CD8-positive, alpha-beta T cell (primary cell): ENCODE measurements at places on chromosomes 3 and 15.

GRCh38 chr3:170320461-170321121 is 36.9 kb upstream of the SKIL start:
- no peak for DNase-seq

DNA sequence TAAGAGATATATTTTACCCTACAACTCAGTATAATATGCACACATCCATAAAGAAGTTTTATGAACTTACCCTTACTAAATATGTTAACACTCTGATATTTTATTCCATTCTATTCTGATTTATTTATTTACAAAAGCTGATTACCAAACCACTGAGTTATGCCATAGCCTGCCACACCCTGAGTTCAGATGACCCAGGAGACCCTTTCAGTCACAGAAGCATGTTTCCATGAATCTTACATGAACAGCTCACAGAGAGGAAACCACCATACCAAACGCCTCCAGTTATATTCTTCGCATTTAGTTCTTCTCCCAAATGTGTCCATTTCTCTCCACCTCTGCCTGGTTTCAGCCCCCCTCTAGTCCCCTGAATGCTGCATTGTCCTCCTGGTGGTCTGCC is 103.5 kb downstream of the SEMA5B start:
- DNase-seq, result no peak

DNA sequence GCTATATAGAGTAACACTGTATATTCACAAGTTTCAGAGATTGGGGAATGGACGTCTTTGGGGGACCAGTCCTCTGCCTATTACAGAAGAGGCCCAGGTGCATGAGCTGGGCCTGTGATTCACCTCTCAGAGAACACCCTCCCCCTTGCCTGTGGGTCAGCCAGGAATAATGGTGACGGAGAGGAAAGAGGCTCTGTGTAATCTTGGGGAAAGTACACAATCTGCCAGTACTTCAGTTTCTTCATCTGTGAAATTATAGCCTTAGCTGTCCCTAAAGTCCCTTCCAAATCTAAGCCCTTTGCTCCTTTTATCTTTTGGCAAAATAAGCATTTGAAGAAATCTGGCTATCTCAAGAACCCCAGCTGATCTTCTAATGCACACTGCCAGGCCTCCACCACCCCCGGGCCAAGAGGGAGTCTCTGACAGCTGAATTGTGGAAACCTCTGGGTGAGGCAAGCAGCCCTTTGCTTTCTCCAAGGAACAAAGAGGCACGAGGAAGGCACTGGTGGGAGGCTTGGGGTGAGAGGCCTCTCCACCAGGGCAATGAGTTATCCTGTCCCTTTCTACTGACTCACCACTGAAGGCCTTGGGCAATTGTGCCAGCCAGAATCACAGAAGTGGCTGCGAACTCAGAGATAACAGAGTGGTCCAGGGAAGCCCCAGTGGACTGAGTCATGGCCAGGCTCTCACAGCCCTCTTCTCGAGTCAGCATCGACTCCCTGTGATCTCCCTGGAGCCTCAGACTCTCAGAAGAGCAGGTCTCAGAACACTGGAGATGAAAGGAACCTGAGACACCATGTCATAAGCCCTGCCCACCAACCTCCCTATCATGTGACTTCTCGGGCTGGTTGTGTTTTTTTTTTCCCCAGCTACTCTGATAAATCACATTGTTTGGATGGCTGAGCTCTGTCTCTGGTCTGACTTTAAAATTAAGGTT is 31.8 kb downstream of the CCNL1 start:
- peak; percentile 89 for DNase-seq

- no peak for DNase-seq
Measured at GRCh38 chr15:92429378-92430068, 35.8 kb downstream of the ST8SIA2 start.

GRCh38 chr3:112736805-112737566 is 96.0 kb upstream of the CCDC80 start:
- DNase-seq, result peak; percentile 36

DNA sequence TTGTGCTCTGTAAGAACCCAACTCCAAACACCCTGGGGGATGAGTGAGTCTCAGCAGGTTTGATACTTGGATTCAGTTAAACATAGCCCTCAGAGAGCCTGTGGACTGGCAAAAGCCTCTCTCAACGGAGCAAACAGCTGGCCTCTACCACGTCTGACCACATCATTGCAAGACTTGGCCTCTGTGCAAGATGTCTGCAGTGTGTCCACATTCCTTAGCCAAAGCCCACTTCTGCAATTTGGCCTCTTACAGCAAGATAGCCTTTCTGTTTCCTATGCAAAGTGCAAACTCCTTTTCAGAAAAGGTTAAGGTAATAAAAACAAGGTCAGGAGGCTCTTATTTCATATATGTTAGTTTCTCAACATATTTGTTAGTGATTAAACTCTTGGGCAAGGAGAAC is 27.9 kb downstream of the FBN1 start:
- no peak for DNase-seq

GRCh38 chr15:78035861-78036476 is 41.5 kb downstream of the TBC1D2B start:
- DNase-seq, result no peak

GRCh38 chr3:138578961-138579574 is 15.0 kb downstream of the CEP70 start:
- no peak for DNase-seq

DNA sequence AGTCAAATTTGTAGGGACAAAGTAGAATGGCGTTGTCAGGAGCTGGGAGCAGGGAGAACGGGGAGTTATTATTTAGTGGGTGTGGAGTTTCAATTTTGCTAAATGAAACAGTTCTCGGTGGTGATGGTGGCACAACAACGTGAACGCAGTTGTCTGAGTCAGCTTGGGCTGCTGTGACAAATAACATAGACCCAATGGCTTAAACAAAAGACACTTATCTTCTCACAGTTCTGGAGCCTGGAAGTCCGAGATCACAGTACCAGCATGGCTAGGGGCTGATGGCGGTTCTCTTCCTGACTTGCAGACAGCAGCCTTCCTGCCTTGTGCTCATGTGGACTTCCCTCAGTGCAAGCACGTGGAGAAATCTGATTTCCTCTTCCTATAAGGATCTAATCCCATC is 90.2 kb downstream of the CHSY1 start:
- no peak for DNase-seq
